ENCODE measurements at places on chromosomes 11 and 22.

- no peak for DNase-seq
Measured at GRCh38 chr11:9385327-9385899, 961 bp downstream of the IPO7 start.

DNA sequence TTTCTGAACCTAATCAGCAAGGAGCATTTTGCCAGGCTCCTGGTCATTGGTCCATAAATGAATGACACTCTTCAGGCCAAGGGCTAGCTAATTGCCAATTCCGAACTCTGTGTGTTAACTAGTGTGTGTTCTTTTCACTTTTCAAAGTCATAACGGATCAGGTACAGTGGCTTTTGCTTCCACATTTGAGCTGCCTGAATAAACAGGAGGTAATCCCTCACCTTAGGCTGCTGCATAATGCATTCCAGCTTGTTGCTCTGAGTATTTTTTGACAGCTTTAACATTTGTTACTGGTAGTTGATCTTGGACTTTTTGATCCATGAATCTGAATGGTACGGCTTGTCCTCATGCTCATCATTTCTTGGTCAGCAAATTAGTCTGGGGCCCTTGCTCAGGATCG lies 485.1 kb downstream of the CNTN5 start:
- no peak for DNase-seq

DNA sequence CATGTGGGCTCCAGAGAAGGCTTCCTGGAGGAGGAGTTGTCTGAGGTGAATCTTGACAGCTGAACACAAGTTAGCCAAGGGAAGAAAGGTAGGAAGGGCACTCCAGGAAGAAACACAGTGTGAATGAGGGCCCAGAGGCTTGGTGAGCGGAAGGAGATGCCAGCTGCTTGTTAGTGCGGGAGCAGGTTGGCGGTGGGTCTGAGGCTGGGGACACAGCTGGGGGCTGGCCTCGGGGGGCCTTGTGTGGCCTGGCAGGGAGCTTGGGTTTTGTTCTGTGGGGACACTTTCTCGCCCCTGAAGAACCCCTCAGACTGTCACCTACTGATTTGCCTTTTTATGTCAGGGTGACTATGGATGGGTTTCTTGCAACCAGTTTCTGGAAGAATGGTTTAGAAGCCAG lies 160.0 kb downstream of the ST3GAL4 start:
- DNase-seq = no peak

GRCh38 chr11:2587976-2588748 lies 111.6 kb downstream of the KCNQ1OT1 start:
- DNase-seq = no peak

DNA sequence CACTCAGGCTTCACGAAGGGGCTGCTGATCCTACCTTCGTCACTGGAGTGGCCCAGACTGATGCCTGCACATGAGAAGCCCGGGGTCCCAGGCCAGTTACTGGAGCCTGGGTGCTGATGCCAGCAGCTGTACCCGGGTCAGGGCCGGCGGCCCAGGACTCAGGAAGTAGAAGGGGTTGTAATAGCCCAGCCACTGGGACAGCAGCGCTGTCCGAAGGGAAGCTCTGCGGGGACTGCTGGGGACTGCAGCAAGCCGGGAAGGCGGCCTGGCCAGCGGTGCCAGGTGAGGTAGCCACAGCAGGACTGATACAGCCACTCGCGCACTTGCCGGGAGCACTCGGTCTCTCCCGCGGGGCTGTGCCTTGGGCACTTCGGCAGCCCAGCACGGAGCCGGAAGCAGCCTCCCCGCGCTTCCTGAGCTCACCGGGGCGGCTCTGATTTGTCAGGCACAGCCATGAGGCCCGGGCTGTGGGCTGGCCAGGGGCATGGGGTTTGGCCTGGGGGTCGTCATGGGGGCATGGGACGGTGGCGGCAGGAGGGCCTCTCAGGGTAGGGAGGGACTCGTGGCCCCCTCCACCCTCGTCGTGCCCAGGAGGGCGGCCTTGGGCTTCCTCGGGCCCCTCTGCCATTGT lies 13.9 kb upstream of the OR8K1 start:
- DNase-seq = no peak

- DNase-seq = no peak
Measured at GRCh38 chr11:3995307-3995706, 99.3 kb upstream of the RRM1 start.

DNA sequence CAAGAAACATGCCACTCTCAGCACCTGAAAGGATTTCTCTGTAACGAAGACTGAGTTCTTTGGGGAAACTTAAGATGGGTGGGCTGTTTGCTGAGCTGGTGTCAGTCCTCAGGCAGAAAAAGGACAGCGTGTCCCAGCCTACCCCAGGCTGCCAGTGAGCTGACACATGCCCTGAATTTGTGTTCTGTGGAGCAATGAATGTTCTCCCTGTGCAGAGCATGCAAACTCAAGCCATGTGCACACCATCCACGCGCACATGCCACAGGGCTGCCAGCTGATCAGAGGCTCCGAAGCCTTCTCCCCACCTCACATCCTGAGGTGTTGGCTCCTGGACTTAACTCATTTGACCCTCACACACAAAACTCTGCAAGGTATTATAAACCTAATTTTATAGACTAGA lies 104.9 kb downstream of the KCNC1 start:
- DNase-seq = no peak

GRCh38 chr11:96019810-96020747 lies 96.2 kb upstream of the MTMR2 start:
- DNase-seq = no peak

DNA sequence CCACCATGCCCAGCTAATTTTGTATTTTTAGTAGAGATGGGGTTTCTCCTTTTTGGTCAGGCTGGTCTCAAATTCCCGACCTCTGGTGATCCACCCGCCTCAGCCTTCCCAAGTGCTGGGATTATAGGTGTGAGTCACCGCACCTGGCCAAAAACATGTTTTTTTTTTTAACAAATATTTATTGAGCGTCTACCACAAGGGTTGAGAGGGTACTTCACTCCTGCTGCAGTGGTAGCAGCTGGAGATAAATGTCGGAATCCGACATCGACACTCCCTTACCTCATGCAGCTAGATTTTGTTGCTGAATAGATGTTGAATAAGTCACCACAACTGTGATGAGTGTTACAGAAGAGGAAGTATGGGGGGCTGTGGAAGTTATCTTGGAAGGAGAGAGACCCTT lies 971 bp downstream of the DNAJB13 start:
- DNase-seq = no peak

- DNase-seq = no peak
Measured at GRCh38 chr22:25845985-25846745, 104.2 kb downstream of the MYO18B start.

GRCh38 chr11:121154486-121155314 lies 53.7 kb downstream of the TECTA start:
- no peak for DNase-seq

DNA sequence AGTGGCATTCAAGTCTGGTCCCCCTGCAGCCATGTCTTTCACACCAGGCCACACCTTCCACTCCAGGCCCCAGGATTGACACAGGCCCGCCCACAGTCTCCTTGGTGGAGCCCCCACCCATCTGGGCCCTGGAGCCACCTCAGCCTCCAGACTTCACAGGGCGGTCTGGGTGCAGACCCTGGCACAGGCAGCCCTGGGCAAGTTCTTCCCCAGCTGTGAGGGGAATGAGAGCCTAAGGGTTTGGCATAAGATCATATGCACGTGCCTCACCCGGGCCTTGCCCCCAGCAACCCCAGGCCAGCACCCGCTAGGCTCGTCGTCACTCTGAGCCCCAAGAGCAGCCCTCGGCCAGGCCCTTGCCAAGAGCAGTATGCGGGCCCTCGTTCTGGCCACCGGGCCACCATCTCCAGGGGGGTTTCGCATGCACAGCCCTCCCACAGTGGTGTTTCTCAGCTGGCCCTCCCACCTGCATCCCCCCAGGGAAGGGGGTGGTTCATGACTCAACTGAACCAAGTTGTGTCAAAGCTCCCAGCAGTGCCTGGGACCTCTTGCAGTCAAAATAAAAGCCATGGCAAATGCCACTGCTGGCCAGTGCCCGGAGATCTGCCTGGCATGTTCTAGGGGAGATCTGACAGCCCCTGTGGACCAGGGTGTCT lies 70.4 kb upstream of the KCNQ1OT1 start:
- no peak for DNase-seq

DNA sequence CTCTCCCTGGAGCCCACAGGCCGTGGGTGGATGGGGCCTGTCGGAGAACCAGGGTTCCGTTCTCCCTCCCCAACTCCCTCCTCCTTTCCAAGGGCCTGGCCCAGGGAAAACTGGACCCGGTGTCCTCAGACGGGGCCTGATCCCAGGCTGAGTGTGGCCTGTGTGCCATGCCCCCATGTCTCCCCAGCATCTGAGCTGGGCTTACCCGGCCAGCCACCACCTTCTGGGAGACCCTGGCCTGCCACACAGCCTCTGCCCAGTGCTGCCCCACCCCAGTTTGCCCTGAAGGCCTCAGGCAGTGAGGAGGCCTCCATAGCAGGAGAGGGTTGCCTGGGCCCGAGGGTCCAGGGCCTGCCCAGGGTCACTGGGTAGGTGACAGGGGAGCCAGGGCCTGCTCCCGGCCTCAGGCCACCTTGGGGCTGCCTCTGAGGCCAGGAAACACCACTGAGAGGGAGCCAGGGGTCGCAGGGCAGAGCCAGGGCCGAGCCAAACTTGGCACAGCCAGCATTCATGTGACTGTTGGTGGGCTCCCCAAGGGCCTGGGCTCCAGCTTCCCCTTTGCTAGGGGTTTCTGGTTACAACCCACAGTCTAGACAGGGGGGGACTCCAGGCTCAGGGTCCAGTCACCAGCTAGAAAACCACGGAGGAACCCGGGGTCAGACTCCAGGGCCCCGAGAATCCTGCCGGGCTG lies 590 bp upstream of the IFITM10 start:
- DNase-seq = no peak

DNA sequence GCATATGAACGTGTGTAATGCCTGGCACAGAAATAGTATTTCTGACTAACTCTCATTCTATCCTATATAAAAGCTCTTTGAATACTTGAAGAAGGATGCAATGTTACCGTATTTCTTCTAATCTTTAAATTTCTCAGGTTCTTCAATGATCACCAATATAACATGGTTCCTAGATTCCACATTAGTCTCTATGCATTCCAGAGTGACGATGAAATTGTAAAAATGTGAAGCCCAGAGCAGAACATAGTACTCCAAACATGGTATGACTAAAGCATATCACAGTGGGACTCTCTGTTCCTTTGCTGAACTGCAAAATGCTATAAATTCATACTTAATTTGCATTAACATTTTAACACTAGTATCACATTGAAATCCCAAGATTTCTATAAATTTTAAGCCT lies 877.6 kb upstream of the CHORDC1 start:
- peak; percentile 75 for DNase-seq

Data from fibroblast of skin of left biceps (primary cell).